ENCODE measurements at places on chromosomes 7 and 10.

DNA sequence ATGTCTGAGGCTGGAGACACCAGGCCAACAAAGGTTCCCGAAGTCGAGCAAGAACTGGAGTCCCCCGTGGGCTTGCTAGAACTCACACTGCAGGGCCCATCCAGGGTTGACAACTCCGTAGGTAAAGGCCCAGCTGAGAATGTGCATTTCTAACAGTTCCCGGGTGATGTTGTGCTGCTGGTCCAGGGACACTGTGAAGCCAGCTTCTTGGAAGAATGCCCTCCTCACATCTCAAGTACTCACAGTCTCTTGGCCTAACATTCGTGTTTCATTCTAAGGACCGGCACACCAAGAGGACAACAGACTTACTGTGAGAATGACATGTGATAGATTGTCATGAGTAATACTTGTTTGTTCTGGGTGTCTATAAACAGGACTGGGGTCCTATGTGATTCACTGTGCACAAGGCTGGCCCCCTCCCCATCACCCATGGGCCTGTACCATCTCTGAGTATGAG is 682.3 kb upstream of the IGFBP3 start:
- peak; percentile 75 for DNase-seq

GRCh38 chr10:119686465-119687191 is 35.4 kb downstream of the BAG3 start:
- peak; percentile 63 for DNase-seq

DNA sequence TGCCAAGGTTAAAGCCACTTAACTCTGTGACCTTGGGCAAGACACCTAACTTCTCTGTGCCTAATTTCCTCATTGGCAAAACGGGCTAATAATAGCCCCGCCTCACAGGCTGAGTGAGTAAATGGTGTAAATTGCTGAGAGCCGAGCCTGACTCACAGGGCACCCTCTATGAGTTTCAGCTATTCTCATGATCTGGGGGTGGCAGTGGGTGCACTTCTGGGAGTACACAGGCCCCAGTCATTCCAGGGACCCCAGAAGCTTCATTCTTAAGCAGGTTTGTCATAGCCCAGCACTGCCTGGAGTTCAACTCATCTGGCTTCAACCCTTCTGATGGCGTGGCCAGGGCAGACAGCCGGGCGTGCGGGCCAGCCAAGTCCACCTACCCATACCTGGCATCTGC is 137.2 kb downstream of the GRID1 start:
- DNase-seq = no peak

- DNase-seq = no peak
Observed at GRCh38 chr7:51233374-51233773, 83.2 kb downstream of the COBL start.

DNA sequence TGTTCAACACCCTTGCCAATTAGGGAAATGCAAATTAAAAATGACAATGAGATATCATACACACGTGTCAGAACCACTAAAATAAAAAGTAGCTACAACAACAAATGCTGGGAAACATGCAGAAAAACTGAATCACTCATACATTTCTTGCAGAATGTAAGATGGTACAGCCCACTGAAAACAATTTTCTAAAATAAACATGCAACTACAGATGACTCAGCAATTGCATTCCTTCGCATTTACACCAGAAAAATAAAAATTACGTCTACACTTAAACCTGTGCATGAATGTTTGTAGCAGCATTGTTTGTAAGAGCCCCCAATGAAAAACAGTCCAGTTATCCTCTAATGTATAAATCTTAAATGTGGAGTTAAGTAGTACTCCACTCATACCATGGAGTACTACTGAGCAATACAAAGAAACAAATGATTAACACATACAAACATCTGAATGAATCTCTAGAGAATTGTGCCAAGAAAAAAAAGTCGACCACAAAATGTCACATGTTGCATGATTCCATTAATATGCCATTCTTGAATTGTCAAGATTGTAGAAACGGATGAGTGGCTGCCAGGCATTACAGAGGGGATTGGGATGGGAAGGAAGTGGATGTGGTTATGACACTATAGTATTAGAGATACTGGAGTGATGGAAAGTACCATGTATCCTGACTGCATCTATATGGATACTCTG is 134.6 kb upstream of the NPSR1 start:
- DNase-seq = no peak

DNA sequence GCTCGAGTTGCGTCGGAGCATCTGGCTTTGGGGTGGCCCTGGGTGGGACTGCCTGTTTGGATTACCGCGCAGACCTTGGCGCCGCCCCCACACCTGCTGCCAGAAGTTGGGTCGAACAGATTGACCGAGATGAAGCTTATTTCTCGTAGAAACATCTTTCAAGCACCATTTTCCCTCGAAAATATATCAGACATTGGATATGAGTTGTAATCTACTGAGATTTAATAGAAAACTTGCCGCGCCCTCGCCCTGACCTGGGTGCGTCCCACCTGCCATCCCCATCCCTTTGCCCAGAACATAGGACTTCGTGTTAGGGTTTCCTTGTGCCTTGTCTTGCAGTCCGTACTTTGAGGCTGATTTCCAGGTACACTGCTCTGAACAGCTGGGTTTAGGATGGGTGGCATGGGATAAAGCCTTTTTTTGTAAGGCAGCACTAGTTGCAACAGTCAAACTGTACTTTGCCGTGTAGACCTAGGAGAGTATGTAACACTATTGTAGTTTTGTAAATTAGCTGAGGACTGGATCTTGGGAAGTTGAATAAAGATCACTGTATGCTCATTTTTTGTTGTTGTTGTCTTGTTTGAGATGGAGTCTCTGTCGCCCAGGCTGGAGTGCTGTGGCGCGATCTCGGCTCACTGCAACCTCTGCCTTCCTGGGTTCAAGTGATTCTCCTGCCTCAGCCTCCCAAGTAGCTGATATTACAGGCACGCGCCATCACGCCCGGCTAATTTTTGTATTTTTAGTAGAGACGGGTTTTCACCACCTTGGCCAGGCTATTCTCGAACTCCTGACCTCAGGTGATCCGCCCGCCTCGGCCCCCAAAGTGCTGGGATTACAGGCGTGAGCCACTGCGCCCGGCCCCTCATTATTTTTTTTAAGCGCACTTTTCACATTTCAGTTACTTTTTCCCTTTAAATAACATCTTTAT is 978 bp downstream of the OGDH start:
- no peak for DNase-seq

DNA sequence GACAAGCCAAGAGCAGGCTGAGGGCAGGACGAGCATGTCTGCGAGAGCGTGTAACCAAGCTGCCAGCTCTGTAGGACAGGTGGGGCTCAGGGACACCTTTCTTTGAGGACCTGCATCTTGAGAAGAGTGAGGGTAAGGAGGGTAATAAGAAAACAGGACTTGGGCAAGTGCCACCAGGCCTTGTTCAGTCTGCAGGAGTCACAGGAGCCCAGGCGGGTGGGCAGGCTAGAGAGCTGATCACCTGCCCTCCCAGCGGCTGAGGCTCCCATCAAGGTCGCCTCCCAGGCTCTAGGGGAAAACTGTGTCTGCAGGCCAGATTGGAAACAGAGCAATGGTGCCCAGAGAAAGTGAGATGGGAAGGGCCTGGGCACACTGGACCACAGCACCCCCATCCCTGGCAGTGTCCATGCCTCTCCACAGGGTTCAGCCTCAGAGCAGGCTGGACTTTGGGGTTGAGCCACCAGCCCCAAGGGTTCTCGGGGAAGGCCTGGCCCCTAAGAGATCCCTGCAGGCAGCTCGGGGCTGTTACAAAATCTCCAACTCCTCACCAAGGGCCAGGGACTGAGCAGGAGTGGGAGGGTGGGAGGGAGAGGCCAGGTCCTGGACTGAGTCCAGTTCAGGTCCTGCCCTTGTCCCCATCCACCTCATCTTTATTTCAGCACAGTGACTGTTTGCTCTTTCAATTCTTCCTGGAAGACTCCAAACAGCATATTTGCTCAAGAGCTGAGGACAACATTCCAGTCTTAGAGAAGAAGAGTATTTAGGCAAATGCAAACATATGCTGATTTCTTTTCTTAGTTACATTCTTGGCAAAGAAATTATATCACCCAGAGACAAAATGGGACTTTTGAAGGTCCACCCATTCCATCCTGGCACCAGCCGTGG is 161.9 kb downstream of the GRID1 start:
- DNase-seq = no peak

DNA sequence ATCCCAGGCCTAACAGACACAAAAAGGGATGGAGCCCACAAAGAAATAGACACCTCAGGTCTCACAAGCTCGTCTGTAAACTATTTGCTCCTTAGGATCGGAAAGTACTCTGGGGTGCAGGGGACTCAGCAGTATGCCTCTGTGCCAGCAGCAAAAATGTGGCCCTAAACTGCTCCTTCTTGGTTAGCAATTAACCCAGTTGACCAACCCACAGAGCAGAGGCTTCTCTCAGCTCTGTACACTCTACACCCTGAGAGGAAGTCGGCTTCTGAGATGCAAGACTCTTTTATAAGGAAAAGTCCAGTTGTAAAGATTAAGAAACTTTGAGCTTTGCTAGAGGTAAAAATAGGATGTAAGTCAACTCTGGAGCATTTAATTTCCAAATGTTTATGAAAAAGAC is 156.3 kb upstream of the PRSS58 start:
- no peak for DNase-seq

DNA sequence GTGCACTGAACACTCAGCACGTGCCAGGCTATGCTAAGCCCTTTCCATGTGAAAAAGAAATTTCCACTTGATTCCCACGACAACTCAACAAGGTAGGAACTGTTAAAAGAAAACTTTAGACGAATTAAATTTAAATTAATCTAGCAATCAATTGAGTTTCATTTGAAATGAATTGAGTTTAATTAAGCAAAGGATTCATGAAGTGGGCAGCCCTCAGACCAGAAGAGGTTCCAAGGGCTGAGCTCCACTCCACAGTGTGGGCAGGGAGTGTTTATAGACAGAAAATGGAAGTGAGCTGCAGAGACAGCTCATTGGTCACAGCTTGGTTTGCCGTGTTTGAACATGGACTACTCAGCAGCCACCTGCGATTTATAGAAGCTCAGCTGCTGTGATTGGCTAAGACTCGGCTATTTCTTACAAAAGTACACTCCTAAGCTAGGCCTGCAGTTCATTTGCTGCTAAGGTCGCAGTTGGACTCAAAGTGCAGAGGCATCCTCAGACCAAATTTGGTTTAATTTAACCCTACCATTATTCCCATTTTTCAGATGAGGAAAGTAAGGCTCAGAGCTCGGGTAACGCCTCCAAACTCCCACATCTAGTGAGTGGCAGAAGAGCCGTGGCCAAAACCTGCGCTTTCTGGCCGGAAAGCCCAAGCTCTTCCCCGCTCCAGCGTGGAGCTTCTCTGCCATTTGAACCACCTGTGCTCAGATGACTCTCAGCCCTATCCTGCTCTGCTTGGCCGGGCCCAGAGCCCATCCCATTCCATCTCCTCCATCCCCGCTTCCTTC is 24.9 kb downstream of the CALML3 start:
- no peak for DNase-seq

- DNase-seq = no peak
Observed at GRCh38 chr7:43072530-43072929, 39.9 kb upstream of the HECW1 start.

- no peak for DNase-seq
Observed at GRCh38 chr7:55946545-55946944, 5.1 kb upstream of the MRPS17 start.

GRCh38 chr10:12279281-12279680 is 70.1 kb upstream of the CAMK1D start:
- no peak for DNase-seq

GRCh38 chr7:30924624-30925023 is 13.0 kb downstream of the AQP1 start:
- no peak for DNase-seq

DNA sequence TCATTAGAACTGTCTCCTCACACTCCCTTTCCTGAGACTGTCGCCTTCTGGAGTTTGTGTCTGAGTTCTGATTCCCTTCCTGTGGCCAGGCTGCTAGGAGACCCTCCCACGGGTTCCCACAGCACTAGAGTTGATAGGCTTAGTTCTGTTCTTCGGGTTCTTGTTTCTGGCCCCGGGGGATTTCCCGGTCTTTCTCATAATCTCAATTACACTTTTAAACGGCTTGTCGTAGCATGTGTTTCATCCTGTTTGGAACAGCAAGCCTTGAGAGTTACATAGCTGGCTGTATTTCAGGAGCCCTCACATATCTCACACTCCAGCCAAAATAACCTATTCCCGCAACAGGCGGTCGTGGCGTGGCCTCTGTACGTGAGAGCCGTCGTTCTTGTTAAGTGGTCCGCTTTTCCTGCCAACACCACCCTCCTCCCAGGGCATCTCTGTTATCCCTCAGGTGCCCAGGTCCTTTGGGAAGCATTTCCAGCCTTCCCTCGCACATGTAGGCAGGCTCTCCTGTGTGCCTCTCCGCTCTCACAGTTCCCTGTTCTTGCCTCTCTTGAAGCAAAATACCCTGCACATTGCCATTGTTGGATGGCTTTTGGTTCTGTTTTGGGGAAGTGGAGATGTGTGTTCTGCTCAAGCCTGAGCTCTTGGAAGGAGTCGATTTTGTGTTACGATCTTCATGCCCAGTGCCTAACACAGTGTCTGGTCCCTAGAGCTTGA is 46.0 kb downstream of the CDC123 start:
- DNase-seq = no peak

GRCh38 chr10:85926986-85927385 is 439.6 kb downstream of the GRID1 start:
- no peak for DNase-seq

DNA sequence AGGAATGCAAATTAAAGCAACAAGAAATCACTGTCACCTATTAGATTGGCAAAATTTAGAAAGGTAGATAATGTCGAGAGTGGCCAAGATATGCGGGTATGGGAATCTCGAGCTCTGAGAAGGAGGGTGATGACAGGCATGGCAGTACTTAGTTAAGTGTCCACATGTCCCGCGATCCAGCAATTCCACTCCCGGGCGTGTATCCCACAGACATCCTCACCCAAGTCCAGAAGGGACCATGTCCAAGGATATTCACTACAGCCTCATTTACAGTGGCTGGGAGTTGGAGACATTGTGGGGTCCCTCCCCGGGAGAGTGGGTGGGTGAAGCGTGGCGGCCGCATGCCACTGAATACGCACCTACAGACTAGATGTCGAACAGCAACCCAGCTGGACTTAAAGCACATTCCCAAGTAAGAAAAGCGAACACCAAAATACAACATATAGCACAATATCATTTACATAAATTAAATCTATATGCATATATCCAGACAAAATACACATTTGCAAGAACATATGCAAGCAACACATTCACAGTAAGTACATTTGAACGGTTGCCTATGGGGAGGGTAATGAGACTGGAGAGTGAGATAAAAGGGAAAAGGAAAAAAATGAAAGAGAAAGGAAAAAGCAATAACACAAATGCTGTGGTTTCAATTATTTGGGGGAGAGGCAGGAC is 9.9 kb downstream of the KCNH2 start:
- DNase-seq = no peak

DNA sequence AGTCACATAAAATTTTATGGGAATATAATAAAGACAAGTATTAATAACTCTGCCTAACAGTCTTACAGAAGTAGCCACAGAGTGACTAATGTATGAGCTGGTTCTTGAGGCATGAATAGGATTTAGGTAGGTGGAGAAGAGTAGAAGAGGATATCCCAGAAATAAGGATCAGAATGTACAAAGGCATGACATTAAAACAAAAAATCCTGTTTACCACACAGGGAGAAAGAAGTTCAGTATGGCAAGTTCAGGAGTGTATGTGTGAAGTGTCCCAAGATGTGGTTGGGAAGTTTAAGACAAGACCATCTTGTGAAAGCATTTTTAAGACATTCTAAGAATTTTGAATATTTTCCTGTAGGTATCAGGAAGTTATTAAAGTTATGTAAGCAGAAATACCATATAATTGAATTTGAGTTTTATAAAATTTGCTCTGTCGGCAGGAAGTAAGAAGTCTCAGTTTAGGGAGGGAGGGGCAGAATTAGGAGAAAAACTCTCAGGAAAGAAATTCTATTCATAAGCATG is 64.7 kb upstream of the CAV2 start:
- no peak for DNase-seq

Data from gastrocnemius medialis (tissue), 4 donors.